ENCODE measurements at places on chromosomes 3 and 15.
A peak's percentile ranks its signal among the peaks of the same experiment; 100 is the strongest.

- DNase-seq = no peak
Measured at GRCh38 chr15:59819092-59819491, 130.0 kb upstream of the BNIP2 start.

DNA sequence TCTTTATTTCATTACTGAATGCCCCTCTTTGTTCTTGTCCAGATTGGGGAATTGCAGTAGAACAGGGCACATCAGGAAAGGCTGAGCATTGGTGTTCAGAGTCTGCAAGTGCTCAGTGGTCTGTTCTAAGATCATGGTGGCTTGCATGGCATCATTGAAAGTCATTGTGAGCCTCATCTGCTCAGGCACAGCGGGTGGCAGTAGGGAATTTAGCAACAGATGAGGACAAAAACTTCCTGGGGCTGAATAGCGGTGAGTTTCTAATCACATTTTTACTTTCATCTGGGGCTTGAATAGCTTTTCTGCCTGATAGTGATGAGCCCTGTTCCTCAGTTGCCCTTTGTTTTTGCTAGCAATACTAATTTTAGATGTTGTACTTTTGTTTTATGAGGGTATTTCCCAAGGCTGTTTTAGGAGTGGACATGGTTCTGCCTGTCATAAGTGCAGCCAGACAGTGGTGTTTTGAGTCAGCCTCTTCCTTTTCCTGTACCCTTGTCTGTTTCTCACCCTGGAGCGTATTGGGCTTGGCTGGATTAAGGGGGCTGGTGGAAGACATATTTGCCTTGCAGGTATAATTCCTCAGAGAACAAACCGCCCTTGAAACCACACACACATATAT, 127.2 kb upstream of the IL12A start:
- peak; percentile 38 for DNase-seq

GRCh38 chr3:182414586-182414985, 378.7 kb upstream of the ATP11B start:
- no peak for DNase-seq

GRCh38 chr3:183591881-183592521, 36.5 kb upstream of the KLHL6 start:
- peak; percentile 74 for DNase-seq

DNA sequence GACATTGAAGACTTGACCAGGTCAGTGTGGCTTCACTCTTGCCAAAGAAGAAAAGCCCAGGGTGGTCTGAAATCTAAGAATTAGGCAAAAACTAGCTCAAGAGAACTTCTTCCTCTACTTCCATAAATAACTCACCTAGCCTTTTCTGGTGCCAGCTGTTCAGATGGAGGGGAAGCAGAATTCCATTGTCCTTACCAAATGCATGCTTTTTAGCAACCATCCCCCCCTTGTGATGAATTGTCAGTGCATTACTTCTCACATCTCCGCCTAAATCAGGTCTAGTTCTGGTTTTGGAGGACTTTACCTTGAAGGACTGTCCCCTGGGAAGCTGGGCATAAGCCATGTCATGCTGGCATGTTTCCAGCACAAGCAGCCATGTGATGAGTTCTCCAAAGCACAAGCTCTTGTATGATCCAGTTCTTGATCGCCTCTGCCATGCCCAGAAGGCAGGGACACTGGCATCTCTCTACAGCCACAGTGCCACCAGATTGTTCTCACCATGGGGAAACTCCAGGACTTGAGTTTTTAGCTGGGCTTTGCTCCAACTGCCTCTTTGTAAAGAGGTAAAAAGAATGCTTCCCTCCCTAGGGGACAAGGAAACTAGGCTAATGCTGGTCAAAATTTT, 96.4 kb upstream of the IL12A start:
- DNase-seq = no peak

GRCh38 chr3:50608278-50608677, 3.3 kb downstream of the CISH start:
- DNase-seq = no peak

GRCh38 chr3:102887431-102887830, 452.6 kb downstream of the ZPLD1 start:
- DNase-seq = no peak

DNA sequence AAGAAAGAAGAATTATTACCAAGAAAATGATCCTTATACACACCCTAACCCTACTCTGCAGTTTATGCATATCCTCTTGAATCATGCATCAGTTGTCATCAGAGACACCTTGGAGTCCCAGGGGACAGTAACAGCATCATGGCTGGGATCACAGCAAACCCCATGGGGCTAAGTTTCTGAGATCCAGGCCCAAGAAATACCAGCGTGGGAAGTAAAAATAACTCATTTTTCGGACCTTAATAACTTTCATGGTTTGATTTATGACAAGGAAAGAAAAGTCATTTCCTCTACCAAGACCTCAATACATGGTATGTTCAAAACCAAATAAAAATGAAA, 38.8 kb upstream of the B3GNT5 start:
- no peak for DNase-seq

DNA sequence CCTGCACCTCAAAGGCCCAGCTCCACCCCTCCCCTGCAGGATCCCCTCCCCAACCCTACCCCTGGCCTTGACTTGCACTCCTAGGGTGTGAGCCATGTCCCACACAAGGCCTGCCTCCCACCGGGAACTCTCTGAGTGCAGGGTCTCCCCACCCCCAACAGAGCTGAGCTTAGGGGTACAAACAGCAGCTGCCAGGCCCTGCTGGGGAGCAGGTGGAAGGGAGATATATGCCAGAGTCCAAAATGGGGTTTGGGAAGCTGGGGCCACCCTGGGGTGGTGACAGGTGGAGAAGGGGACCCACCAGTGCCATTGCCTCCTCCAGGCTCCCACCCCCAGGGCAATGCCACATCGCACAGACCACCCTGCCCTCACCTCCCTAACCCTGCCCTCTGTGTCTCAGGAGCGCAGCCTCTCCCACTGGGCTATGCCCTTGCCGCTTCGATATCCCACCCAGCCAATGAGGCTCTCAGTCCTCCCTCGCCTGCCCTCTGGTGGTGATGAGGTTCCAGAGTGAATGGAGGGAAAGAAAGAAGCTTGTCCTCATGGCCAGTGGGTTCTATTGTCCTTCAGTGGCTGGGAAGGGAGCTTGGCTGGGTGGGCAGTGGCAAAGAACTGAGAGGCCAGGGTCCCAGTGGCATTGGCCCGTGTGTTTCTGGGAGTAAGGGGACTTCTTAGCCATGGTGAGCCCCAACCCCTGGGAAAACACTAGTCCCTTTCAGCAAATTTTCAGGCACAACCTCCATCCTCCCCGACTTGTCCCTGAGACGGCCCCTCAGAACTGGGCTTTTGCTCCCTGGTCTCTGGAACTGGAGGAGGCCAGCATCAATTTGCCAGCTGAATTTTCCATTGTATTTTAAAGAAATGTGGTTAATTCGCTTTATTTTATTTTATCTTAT, 46.8 kb downstream of the CYP11A1 start:
- no peak for DNase-seq

DNA sequence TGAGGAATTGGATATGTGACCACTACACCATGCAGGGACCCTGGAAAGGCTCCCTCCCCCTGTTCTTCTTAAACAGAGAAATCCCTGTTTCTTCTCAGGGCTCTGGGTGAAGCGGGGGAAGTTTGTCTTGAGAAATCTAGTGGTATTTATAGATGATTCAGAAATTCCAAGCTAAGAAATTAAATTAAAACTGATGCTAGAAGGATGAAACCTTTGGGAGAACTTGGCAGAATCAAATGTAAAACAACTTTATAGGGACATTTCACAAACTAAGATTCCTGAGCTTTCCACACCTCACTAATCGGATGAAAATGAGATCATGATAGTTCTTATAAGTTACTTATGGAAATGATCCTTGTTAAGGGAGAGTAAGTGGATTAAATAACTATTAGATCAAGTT, 54.2 kb downstream of the FBXL2 start:
- DNase-seq = no peak

- no peak for DNase-seq
Measured at GRCh38 chr15:39110746-39111145, 470.1 kb upstream of the THBS1 start.

DNA sequence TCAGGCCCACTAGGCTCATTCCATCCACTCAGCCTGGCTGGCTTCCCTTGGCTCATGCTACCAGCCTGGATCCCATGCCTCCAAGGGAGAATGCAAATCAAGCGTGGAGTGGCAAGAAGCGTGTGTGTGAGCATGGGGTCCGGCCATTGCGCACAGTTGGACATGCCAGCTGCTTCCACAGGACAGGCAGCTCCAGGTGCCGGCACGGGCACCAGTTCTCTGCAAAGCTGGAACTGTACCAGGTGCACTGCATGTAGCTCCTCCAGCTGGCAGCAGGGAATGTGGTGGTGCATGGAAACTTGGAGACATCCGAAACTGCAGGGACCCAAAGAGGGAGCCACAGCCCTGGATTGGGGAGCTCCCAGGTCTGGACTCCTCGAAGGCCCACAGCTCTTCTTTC, 449.8 kb downstream of the EPHA6 start:
- DNase-seq = no peak

DNA sequence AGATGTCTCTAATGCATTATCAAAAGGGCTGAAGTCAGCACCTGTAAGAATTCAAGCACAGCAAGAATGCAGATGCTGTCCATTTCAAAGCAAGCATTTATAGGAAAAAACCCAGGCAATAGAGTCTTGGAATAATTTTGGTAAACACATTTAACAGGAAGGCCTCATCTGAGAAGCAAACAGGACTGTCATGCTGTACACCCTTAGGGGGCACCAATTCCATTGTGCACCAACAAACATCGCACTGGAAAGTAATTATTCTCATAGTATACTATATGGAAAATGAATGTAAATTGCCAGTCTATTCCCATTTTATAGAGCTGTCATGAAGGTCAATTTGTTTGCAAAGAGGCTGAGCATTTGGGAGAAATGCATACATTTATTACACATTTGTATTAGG, 247.3 kb upstream of the SUCLG2 start:
- no peak for DNase-seq

GRCh38 chr3:152538518-152538917, 269.8 kb downstream of the MBNL1 start:
- DNase-seq = no peak

- DNase-seq = no peak
Measured at GRCh38 chr3:129323651-129324294, 45.1 kb downstream of the HMCES start.

GRCh38 chr3:171558188-171558696, 98.0 kb upstream of the TNIK start:
- no peak for DNase-seq

- no peak for DNase-seq
Measured at GRCh38 chr15:57313134-57313483, 63.2 kb upstream of the CGNL1 start.

GRCh38 chr15:66298803-66299251, 5.5 kb downstream of the DIS3L start:
- DNase-seq = no peak

GRCh38 chr3:119891944-119892721, 110.2 kb downstream of the NR1I2 start:
- peak; percentile 33 for DNase-seq

GRCh38 chr3:150117076-150117475, 146.4 kb upstream of the PFN2 start:
- no peak for DNase-seq

DNA sequence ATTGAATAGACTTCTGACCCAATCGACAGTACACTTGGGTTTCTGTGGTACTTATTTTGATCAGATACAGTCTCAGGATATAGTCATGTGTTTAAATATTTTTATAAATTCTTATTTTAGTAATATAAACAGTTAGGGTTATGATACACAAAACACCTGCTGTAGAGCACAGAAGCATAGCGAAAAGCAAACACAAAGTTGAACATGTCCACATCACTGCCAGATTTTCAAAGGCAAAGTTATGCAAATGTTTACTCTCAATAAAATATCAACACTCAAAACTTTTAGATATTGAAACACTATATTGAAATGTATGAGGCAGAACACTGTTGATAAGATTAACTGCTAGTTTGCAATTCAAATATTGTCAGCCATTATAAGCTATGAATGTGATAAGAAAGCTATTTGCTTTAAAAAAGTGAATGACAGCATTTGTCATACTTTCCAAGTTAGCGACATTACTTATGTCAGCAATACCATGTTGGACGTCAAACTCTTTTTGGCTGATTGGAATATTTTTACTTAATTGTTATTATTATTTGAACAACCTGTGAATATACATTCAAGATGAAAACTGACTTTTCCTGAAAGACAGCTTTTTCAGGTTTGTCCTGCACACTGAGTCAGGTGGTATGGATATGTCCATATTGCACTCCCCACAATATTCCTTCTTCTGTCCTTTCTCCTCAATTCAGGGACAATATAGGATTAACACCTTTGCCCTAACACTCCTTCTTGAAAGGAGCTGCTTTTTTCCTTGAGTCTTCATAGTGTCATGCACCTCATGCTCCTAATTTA, 367.1 kb downstream of the EPHA3 start:
- no peak for DNase-seq

DNA sequence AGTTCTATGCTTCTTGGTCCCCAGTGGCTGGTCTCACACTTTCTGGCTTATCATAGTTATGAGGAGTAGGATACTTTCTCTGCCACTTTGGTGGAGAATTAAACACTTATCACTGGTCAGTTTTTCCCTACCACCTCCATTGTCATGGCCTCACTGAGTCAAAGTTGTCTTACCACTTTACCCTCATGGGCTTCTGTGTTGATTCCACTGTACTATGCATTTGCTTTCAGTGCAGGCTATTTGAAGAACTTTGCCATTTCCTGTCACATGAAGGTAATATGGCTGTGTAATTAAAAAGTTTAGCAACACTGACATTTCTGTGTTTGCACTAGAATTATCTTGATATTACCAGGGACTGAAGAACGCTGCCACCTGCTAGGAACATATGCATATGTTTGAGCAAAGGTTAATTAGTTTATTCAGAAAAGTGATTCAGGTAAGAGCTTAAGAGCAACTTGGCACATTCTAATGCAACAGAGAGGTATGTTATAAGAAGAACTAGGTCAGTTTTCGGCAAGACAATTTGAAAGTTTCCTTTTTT, 377.3 kb downstream of the PDCD6IP start:
- DNase-seq = no peak

- no peak for DNase-seq
Measured at GRCh38 chr3:111045564-111045963, 26.1 kb upstream of the NECTIN3 start.

- peak; percentile 70 for DNase-seq
Measured at GRCh38 chr3:34056951-34057390, 258.5 kb downstream of the PDCD6IP start.

- DNase-seq = no peak
Measured at GRCh38 chr15:78951841-78952238, 7.0 kb upstream of the CTSH start.

GRCh38 chr3:141941093-141941492, 64.7 kb downstream of the ATP1B3 start:
- no peak for DNase-seq

- DNase-seq = no peak
Measured at GRCh38 chr3:55030938-55031337, 103.1 kb upstream of the LRTM1 start.

DNA sequence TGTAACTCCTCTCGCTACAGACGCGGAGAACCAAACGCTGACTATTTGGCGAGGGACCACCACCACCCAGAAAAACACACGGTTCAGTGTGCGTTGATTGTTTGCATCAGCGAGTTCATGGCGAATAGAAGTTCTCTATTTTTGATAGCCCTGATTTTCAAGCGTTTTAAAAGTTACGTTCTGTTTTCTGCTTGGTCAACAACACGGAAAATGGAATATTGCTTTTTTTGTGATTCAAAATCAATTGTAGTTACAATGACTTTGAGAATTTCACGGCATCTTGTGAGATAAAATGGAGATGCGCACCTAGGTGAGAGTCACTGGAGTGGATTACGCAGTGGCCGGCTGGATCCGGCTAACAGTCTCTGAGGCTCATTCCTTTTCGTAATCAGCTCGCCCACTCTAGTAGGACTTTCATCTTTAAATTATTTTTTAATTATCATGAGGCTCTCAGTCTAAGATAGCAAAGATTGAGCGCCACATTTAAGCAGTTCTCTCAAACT, 54.8 kb downstream of the CCDC54 start:
- no peak for DNase-seq

All from GM12864 (cell line).